Activated gamma-delta T cell treated with anti-CD3 and anti-CD28 coated beads, Interleukin-2, amount 50 U/mL, for 16 hours (primary cell): ENCODE measurements at places on chromosomes 5 and 9.
A peak's percentile ranks its signal among the peaks of the same experiment; 100 is the strongest.

- DNase-seq = no peak
Measured at GRCh38 chr5:146681585-146682105, 165.7 kb upstream of the GPR151 start.

DNA sequence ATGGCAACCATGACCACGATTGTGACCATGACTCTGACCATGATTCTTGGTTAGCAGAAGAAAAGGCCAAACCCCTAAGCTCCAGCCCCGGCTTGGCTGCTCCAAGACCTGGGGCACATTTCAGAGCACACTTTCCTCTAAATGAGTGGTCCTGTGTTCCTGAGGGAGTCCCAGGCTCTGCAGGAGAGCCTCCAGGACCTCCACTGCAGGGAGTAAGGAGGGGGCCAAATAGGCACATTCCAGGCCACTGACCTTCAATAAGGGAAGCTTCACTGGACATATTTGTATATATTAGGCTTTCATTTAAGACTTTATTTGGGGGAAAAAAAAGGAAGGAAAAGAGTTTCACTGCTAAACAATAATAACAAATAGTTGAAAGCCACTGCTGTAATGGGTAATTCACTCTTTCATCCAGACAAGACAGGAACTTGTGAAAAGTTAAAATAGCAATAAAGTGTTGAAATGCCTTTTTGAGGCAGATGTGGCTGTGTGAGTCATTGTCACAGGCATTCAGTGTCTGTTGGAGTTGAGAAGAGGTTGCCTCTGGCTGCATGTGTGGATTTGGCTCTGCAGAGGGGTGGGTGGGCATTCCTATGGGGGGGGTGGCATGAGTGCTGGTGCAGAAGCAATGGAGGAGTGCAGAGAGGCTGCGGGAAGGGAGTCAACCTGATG lies 63.9 kb upstream of the TGFBR1 start:
- DNase-seq = no peak

GRCh38 chr5:83321483-83322055 lies 150.0 kb upstream of the VCAN start:
- no peak for DNase-seq

GRCh38 chr5:128213340-128213739 lies 129.8 kb downstream of the SLC12A2 start:
- DNase-seq = no peak

GRCh38 chr5:133531178-133531577 lies 81.2 kb downstream of the FSTL4 start:
- no peak for DNase-seq

GRCh38 chr5:5044247-5044840 lies 95.8 kb upstream of the ADAMTS16 start:
- no peak for DNase-seq

- DNase-seq = peak; percentile 14
Measured at GRCh38 chr5:142324136-142324870, 518 bp downstream of the SPRY4 start.

- DNase-seq = peak; percentile 62
Measured at GRCh38 chr9:126471084-126471624, 142.6 kb upstream of the LMX1B start.

DNA sequence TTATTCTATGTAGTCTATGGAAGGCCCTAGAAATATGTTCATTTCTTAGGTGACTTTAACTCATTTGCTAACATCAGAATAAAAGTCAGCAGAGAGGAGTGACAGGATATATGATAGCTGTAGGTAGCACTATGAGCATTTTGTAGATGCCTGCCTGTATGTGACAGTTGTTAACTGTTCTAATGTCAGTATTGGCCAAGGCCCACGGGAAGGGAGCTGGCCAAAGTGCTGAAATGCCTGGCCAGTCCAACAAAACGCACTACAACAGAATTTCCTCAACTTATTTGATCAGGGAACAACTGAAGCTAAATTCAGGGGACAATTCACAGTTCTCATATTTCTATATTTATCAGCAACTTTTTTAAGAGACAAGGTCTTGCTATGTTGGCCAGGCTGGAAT lies 20.8 kb downstream of the SV2C start:
- no peak for DNase-seq

DNA sequence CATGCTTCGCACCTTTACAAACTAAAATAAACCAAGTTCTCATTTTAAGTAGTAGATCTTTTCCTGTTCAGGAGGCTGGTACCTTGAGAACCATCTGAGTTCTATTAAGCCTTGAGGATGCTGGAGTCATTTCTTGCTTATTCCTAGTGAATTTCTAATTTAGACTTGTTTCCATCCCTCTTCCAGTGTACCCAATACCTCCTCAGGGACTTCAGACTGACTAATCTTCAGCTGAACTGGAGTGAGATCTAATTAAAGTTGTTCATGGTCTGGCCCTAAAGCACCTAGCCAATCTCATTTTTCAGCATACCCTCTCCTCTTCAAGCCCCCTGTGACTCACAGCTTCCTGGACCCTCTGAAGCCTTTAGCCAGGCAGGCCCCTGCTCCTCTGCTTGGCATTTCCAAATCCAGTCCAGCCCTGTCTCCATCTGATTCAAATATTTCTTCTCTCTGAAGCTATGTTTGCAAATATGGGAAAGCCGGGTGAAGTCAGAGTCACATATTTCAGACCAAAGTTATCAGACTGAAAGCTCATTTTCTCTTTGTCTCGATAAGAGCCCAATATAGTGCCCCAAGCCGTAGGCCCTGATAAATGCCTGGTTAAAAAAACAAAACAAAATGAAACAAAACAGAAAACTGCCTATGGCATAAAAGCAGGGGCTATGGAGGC lies 19.4 kb upstream of the TNFSF15 start:
- DNase-seq = no peak

- DNase-seq = no peak
Measured at GRCh38 chr5:2143646-2144353, 261.1 kb upstream of the IRX4 start.

DNA sequence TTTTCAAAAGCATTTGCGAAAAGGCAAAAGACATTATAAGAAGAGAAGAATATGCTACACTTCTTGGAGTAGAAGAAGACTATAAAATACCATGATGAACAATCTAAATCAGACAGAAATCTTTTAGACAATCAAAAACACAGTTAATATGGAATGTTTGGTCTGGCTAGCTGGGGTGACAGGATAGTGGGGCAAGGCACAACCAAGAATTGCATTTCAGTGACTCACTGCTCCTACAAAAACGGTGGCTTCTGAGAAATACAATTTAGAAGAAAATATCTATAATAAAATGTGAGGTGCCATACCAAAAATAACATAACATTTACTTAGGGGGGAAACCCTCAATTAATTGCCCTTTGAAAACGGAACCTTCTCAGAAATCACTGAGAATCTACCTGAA lies 363.4 kb downstream of the NPR3 start:
- no peak for DNase-seq

DNA sequence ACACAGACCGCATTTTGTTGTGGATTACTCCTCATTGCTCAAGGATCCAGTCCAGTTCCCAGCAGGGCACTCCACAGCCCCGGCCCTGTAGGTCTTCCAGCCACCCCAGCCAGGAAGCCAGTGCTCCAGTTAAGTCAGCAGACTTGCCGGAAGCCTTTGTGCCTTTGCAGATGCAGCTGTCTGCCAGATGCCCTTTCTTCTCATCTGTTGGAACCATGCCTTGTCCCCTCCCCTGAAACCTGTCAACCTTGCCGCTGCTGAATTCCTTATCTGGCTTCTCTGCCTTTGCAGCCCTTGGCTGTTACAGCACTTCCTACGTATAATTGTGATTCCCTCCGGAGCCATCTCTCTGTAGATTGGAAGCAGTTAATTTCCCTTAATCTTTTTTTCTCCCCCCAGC lies 28.4 kb downstream of the PSAT1 start:
- DNase-seq = no peak

- DNase-seq = no peak
Measured at GRCh38 chr5:78811866-78812265, 163.3 kb upstream of the LHFPL2 start.

DNA sequence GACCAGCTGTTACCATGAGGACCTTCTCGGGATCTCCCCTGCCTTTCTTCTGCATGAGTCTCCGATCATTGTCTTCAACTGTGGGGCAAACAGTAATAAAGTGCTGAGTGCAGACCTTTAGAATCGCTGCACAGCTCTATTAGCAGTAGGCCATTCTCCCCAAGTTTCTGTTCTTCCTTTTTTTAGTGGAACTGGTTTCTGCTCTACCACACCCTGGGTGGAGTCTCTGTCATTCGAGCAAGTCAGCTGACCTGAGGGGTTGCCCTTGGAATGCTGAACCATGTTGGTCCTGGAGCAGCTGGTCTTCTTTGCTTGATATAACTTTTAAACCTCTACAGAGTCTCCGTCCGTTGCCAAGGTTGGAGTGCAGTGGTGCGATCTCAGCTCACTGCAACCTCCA lies 33.4 kb upstream of the GNPDA1 start:
- DNase-seq = no peak

- DNase-seq = no peak
Measured at GRCh38 chr5:3780907-3781306, 185.3 kb downstream of the IRX1 start.

- DNase-seq = no peak
Measured at GRCh38 chr9:2872250-2872930, 28.5 kb upstream of the PUM3 start.

DNA sequence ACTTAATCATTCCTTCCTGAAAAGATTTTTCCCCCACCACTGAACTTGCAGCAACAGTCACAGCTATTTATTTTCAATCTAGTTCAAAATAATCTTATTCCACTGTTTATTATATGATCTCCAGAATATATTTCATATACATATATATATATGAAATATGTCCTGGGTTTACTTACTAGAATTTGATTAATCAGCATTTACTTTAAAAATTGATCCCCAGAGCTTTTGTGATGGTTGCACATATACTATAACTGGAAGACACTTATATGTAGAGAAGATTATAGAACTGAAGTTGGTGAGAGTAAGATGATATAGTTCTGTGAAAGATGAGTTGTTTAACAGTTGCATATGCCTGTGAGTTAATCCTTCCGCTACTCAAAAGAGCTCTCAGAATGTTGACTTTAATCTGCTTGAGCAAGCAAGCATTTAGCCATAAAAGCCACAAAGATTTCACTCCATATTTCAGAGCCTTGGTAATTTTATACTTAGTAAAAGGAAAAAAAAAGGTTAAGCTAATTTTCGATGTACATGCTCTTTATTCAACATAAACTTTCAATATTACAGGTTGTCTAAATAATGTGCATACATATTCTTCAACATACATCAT lies 399.3 kb upstream of the CDH9 start:
- no peak for DNase-seq

DNA sequence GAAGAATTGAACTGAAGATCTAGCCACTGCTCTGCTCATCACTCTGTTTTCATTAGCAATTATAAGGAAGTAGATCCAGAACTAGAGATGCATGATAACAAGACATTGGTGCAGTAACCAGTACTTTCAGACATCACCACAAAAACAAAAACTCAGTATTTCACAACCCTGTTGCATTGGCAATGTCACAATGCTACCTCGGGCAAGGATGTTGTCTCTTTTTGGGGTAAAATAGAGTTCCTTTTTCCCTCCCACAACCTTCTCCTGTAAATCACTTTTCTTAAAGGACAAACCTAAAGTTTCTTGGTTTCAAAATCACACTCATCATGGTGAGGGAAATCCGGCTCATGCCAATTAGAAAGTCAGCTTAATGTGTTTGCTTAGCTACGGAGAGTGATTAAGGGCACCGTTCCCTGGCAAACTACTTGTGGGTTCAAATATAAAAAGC lies 420.1 kb upstream of the MEF2C start:
- DNase-seq = no peak

GRCh38 chr5:77629509-77630113 lies 8.9 kb downstream of the OTP start:
- DNase-seq = no peak

DNA sequence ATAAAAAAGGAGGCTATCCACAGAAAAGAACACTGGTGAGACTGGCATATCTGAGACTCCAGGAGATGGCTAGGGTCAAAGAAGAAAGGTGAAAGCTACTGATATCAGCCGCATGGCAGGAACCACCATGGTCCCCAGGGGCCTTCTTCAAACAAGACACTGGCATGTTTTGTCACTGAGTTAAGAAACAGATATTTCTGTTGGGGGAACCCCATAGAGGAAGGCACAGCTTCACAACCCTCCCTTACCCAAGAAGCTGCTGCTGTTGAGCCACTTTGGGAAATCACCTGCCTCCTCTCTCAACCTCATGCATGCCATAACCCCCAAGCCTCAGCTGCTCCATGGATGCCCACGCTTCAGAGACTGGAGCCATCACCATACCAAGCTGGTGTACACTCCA lies 13.3 kb upstream of the BTNL3 start:
- no peak for DNase-seq

GRCh38 chr9:81379655-81380054 lies 309.7 kb downstream of the TLE1 start:
- DNase-seq = no peak

DNA sequence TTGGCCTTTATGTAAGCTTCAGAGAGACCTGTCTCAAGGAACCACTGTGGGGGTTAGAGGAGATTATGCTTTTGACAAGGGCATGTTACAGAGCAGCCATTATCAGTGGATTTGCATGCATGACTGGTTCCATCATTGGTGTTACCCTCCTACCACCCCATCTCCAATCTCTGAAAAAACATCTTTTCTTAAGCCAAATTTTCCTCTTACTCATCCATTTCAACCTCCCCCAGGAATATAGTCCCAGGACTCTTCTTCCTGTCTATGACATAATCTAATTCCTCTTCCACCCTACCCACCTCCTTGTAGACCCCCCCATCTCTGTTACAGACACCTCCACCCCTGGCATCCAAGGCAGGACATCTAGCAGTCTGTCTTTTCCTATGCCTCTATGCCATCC lies 33.1 kb upstream of the ADRB2 start:
- no peak for DNase-seq

GRCh38 chr5:141182248-141182647 lies at the start of gene PCDHB16:
TSS of gene PCDHB16 (plus strand) at chr5:141182387. CDS start at chr5:141182560, 173 bp downstream.
- no peak for DNase-seq

- DNase-seq = no peak
Measured at GRCh38 chr5:177496070-177496726, 1.2 kb downstream of the PDLIM7 start.

DNA sequence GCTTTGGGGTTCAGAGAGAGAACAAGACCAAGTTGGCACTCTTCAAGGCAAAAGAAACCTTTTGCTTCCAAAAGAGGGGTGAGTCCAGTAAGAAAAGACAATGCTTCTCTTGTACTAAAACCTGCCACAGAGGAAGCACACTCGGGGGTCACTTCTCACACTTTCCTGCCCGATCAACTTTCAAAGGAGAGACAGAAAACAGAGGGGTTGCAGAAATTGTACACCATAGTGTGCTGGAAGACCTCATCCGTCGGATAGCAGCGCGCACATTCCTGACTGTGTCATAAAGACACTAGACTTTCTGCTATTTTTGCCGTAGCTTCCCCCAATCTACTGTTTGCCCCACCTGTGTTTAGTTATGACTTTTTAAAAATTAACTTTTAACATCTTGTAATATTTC lies 66.9 kb downstream of the OR2K2 start:
- no peak for DNase-seq

- no peak for DNase-seq
Measured at GRCh38 chr5:78242001-78242400, 52.5 kb downstream of the AP3B1 start.
